Kidney glomerular epithelial cell (primary cell): ENCODE measurements at places on chromosomes 6 and 20.
A peak's percentile ranks its signal among the peaks of the same experiment; 100 is the strongest.

DNA sequence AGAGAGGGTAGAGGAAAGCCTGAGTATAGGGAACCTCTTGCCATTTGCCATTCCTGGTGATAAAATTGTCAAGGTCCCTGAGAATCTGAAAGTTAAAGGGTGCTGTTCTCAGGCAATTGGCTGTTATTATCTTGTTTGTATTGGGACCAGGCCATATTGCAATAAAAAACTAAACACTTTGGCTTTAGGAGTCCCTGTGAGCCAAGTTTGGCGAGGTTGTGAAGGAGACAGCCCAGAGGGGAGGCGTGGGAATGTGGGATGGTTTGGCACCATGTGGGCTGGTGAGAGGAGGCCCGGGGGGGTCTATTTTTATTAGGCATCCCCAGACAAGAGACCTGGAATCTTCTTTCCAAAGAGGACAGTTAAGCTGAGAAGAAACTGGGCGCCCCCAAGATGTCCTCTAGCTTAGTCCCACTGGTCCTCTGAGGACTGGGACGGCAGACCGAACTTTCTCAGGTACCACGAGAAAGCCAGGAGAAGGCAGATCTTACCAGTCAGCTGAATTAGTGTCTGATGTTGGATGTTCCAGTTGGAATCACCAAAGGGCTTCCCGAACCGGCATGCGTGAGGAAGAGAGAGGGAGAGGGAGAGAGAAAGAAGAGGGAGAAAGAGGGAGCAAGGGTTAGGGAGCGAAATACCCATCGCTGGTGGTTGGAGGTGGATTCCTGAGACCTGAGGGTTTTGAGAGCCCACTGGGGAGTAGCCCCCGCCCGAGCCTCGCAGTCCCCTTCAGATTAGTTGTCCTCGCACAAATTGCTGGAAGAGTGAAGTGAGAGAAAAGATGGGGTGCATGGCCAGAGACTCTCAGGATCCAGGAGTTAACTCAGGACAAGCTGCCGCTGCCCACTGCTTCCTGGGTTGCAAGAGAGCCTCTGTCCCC, 24.4 kb downstream of the DYNLT1 start:
- no peak for DNase-seq

GRCh38 chr6:34745277-34746103, 11.8 kb upstream of the SNRPC start:
- DNase-seq = no peak

GRCh38 chr20:23629017-23629541, 8.7 kb downstream of the CST3 start:
- DNase-seq = peak; percentile 71

- peak; percentile 36 for DNase-seq
These were observed 115.3 kb downstream of the RTN4IP1 start for GRCh38 chr6:106513808-106514582.

DNA sequence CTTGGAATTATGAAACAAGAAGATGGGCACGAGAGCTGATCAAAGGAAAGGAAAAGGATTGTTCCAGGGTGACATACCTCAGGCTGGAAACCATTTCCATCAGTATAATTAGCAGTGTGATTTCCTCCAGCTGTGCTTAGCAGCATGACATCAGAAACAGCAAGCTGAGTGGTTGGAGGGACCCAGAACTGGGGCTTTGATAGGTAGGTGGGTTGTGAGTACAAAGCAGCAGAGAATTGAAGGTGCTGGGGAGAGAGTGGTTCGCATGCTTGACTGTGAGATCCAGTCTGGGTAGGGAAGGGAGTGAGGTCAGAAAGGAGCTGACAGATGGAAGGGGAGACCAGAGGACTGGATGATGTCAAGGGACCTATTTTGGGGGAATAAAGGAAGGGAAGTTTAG, 90.4 kb downstream of the CD164 start:
- DNase-seq = no peak

DNA sequence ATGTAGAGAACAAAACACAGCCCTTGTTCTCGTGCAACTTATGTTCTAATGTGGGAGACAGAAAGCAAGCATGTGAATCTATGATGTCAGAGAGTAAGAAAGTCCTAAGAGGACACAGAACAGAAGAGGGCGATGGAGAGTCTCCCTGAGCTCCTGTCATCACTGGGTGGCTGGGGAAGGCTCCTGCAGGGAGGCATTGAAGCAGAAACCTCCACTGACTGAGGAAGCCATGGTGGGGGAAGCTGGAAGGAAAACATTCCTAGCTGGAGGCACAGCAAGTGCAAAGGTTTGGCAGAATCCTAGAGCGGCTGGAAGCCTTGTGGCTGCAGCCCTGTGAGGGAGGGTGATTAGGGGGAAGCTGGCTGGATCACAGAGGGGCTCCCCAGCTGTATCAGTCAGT, 248.0 kb downstream of the CDH26 start:
- peak; percentile 79 for DNase-seq

DNA sequence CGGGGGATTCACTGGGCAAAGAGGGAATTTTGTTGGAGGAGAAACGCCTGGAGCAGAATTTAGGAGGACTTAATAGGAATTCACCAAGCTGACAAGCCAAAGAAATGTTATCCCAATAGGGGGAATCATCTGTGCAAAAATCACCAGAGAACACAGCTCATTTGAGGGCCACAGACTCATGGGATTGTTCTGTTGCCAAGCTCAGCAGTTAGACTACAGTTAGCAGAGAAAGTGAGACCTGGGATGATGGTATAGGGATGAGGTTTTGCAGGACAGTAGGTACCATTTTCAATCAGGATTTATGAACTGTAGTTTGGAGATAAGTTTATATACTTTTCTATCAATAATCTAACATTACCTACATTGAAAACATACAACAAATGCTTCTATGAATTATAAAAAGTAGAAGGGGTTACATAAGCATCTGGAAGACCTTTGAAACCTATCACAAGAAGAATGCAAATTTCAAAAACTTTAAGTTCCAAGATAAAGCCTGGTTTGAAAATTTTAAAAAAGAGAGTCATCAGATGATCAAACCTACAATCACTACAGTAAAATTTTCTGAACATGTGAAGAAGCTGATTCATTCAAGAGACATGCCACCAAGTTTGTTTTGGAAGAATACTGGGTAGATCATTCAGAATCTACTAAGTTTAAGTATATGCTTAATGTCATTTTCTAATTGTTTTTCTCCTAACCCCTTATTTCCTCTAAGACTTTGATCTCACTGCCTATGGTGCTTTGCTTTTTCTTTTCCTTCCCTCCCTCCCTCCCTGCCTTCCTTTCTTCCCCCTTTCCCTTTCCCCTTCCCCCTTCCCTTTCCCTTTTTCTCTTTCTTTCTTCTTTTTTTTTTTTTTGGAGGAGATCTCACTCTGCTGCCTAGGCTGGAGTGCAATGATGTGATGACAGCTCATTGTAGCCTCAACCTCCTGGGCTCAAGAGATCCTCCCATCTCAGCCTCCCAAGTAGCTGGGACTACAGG, 81.5 kb downstream of the KIF13A start:
- DNase-seq = no peak

DNA sequence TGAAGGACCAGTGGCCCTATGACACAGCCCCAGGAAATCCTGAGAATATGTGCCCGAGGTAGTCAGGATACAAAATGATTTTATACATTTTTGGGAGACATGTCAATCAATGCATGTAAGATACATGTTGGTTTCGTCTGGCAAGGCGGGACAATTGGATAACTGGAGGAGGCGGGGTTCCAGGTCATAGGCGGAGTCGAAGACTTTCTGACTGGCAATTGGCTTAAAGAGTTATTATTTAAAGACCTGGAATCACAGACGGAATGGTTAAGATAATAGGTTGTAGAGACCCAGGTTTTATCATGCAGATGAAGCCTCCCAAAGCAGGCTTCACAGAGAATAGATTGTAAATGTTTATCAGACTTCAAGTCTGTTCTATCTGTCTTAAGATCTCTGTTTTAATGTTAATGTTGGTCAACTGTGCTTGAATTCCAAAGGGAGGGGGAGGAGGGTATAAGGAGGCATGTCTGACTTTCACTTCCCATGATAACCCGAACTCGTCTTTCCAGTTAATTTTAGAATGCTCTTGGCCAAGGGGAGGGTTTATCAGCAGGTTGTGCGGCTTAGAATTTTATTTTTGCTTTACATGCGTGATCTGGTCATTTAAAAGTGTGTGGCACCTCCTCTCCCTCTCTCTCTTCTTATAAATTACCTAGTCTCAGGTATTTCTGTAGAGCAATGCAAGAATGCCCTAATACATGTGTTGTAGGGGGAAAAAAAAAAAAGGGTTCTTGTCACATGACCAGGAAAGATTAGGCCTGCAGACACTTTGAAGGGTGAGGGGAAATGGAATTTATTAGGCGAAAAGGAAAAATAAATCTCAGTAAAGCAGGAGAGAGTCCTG, 230.7 kb downstream of the NFATC2 start:
- peak; percentile 22 for DNase-seq

DNA sequence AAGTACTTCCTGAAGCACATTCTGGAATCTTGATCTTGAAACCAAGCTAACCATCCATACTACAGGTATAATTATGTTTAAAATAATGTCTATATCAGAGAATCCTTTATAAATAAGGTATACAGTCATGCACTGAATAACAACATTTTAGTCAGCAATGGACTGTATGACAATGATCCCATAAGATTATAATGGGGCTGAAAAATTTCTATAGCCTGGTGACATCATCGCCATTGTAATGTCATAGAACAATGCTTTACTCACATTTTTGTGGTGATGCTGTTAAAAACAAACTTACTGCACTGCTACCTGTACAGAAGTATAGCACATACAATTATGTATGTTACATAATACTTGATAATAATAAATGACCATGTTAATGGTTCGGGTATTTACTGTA, 31.8 kb downstream of the RNF146 start:
- DNase-seq = no peak

DNA sequence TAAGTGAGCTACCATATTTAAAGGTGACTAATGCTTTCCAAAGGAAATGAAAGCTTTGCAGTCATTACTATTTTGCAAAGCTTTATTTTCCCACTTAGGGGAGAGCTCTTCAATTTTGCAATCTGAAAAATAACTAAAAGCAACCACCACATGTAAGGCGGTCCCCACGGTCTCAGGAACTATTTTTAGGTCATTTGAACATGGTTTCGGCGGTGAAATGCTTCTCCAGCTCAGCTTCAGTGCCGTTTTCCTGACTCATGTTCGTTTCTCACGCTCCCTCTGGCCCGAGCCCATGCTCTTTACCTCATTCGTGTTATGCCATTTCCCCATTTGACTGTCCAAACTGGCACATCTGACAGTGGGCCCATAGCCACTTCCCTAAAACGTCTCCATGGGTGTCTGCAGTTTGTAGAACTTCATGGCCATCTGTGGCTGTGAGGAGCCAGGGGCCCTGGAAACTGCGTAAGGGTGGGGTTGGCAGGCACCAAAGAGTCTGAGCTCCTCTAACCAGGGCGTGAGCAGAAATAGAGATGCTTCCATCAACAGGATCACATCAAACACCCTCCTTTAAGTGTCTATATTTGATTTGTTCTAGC, 46.5 kb downstream of the ADTRP start:
- no peak for DNase-seq

DNA sequence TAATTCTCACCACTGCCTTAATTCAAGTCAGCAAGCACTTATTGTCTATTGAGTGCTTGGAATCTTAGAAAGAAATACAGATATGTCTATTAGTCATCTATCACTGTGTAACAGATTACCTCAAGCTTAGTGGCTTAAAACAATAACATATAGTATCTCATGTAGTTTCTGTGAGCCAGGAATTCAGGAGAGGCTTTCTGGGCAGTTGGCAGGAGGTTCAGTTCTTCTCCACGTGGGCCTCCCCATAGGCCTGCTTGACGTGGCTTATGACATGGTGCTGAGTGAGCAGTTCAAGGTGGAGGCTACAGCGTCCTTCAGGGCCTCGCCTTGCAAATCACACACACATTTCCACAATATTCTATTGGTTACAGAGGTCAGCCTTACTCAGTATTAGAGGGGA, 69.7 kb downstream of the DTD1 start:
- DNase-seq = peak; percentile 75

- DNase-seq = no peak
These were observed 102.8 kb downstream of the TMEM242 start for GRCh38 chr6:157220485-157220884.

DNA sequence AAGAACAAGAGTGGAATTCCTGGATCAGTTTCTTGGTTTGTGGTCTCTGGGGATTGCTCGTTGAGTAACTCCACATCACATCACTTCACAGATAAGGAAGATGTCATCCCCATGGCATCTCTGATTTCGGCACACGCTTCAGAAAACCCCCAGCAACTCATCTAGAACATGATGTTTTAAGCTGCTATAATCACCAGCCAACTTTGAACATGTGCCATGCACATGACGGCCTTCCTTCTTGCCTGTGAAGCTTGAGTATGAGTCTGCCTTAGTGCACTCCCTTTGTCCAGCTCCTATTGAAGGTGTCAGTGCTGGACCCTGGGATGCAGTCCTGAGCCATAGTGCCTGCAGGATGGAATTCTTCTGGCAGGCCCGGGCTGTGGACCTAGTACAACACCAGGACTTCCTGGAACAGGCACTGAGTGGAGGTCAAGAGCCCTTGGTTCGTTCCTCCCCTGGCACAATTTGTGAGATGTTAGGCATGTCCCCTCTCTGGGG, 231.5 kb upstream of the SUPT3H start:
- peak; percentile 41 for DNase-seq

GRCh38 chr6:3458706-3459421, 2.0 kb upstream of the SLC22A23 start:
- DNase-seq = no peak

DNA sequence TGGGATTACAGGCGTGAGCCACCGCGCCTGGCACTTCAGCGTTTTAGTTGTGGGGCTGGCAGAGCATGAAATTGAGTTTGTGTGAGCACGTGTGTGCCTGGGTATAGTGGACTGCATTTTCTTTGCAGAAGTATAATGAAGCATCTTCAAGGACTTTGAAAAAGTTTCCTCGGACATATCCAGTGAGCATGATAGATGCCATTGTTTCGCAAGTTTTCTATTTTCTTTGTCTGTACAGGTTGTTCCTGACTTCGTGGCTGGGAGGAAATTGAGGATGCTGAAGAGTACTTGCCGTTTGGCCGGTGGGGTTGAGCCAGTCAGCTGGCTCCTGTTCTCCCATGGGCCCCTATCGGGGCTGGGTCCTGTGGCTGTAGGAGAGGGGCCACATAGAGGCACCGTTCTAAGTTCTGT, 55.9 kb downstream of the RREB1 start:
- DNase-seq = no peak

DNA sequence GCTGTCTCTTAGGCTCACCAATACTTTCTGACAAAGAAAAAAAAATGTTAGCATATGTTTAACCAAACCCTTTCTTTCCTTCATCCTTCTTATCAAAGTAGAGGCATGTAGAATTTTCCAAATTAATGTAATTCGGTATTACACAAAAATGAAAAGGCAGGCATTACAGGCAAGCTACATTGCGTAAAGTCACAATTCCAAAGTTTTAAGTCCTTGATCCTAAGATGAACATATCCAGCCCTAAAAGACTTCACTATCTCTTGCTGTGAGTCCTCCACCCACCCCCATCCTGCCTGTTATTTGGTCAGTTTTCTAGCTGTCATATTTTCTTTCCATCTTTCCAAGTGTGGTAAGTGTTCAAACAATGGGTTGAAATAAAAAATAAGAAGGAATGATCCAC, 12.1 kb upstream of the TENT5A start:
- DNase-seq = no peak

- DNase-seq = no peak
These were observed 88.2 kb downstream of the GJA1 start for GRCh38 chr6:121523628-121524027.
